Activated effector memory CD4-positive, alpha-beta T cell treated with Interleukin-2 at 50 U/mL for 16 hours (primary cell): ENCODE measurements at places on chromosomes 4 and X.

GRCh38 chr4:120071192-120071795 is 4.6 kb upstream of the MAD2L1 start:
- DNase-seq = no peak

DNA sequence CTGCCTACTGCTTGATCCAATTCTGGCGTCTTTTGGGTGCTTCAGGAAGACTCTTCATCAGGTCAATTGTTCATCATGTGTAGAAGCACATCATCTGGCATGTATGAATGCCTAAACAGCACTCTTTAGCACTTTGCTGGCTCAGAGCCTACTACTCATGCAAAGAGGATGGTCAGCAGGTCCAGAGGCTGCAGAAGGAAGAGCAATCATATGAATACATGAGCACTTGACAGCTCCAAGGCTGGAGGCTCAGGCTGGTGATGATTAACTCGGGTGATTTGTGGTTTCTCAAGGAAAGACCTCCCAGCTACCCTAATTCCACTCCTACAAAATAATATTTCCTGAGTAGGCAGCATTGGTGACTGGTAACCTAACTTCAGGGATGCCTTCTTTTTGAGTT is 103.8 kb upstream of the CXCL13 start:
- no peak for DNase-seq

DNA sequence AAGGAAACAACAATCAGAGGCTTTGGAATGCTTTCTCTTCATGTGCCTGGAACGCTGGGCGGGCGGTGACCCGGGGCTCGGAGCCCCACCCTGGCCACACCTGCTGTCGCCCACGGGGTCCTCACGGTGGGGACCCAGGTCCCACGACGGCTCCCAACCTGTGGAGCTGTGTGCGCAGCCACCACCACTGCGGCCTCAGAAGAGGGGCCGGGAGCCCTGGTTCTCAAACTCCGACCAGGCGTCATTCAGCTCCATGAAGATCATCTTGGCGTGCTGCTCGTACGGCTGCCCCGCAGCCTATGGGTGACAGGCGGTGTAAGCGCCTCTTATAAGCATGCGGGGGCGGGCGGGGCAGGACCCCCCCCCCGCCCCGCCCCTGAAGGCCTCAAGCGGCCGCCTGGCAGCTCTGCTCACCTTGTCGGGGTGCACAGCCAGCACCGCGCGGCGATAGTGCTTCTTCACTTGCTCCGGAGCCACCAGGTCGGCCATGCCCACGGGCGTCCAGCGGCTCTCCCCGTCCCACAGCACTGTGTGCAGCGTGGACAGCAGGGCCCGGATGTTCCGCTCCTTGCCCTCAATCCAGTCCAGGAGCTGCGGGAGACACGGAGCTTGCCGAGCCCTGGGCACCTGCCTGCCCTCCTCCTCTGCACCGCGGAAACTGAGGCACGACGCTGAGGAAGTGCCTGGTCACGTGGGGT is 23.7 kb upstream of the CPLX1 start:
- no peak for DNase-seq

GRCh38 chrX:56795309-56795868 is 66.3 kb downstream of the NBDY start:
- no peak for DNase-seq

DNA sequence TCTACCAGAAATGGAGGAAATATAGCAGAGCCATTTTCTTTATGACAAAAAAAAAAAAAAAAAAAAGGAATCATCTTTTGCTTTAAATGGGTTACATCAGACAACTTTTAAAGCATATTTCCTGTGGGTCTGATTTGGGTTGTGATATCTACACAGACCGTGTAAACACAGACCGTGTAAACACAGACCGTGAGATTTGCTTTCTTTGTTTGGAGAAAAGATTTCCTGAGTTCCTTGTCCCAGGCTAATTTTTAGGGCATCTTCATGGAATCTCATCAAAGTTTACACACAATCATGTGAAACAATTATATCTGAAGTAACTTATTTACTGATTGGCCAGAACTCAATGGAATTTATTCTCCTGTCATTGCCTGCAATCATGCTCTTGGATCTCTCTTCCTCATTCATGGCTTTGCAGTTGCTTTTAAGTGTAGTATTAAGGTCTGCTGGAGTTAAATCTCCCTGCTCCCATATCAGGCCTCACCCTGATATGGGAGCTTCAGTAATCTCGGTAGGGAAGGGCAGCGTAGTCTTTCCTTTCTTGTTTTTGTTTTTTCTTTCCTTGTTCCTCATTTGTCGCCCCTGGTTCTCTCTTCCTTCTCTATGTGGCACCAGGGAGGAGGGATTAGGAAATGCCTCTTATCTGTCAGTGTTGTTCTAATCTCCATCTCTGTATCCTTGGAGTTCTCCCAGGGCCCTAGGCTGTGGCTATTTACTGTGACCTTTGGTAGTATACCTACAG is 248.6 kb upstream of the JADE1 start:
- no peak for DNase-seq

DNA sequence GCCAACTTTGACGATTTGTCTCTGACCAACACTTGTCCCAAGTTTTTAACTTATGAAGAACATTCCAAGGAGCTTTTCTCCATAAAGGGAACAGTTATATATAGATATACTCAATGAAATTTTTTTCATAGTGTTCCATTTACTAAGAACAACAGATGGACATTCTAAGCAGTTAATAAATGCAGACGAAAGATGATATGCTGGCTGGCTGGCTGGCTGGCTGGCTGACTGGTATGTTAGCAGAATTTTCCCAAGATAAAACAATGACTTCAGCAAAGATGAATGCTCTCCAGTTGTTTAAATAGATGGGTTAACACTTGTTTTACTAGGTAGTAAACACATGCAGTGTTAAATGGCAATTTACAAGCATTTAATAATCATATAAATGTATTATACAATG is 62.2 kb downstream of the SPANXN3 start:
- DNase-seq = no peak

DNA sequence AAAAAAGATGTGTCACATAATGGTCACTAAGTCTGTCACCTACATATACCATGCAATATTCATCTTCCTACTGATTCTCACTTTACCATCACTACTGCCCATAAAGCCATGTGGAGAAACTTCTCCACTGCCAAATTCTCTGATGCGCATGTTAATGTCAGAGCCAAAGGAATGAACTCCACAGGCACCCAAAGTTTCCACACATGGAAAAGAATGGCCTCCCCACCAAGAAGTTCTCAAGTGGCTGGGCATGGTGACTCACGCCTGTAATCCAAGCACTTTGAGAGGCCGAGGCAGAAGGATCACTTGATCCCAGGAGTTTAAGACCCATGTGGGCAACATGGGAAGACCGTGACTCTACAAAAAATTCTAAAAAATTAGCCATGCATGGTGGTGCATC is 43.8 kb upstream of the UGDH start:
- DNase-seq = no peak

DNA sequence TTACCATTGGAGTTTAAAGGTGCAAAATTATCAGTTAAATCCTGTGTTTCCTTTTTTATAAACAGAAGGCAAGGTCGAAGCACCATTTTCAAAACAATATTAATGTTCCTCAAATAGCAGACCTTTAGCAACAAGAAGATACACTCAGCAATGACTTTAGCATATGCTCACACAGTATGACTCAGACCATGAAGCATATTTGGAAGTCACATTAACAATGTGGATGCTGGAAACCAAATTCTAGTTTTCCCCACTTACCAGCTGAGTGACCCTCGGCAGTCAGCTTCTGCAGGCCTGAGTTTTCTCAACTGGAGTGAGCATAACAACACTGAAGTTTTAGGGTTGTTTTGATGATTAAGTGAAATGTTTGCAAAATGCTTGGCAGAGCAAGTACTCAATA is 130.5 kb downstream of the ANK2 start:
- no peak for DNase-seq

GRCh38 chr4:145278341-145279121 is 98.1 kb upstream of the OTUD4 start:
- no peak for DNase-seq

GRCh38 chr4:177427192-177427591 is 15.0 kb downstream of the AGA start:
- DNase-seq = no peak

DNA sequence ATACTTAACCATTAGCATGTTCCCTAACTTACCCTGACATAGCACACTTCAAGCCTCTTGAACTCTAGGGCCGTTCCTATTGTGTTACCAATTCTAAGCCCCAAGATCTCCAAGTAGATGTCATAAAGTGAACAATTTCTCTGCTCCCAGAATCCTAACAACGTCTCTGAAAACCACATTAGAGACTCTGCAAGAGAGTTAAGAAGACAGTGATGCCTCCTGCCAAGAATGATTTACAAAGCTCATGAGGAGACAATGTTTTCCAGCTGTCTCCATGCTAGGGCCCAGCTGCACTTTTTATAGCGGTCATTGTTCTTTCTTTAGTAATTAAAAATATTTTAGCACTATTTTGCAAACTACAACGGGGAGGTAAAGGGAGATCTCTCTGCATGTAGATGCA is 358.4 kb downstream of the PPP3CA start:
- DNase-seq = no peak

GRCh38 chr4:48028696-48029095 is 12.1 kb downstream of the NIPAL1 start:
- no peak for DNase-seq

DNA sequence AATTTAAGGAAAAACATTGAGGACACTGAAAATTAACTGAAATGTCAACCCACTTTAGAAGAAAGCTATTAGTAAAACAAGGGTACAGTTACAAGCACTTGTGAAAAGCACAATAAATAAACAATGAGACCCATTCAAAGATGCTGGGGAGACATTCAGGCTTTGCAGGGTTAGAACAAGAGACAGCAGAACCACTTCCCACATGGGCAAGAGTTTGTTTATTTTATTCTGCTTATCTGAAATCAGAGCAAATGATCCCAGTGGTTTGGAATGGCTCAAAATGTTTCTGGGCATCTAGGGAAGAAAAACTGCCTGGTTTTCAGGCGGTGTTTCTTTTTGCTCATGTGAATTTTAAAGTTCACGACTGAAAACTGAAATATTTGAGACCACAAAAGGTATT is 42.4 kb downstream of the PPP3CA start:
- no peak for DNase-seq

- DNase-seq = no peak
Measured at GRCh38 chrX:140572724-140573123, 67.9 kb upstream of the SOX3 start.

DNA sequence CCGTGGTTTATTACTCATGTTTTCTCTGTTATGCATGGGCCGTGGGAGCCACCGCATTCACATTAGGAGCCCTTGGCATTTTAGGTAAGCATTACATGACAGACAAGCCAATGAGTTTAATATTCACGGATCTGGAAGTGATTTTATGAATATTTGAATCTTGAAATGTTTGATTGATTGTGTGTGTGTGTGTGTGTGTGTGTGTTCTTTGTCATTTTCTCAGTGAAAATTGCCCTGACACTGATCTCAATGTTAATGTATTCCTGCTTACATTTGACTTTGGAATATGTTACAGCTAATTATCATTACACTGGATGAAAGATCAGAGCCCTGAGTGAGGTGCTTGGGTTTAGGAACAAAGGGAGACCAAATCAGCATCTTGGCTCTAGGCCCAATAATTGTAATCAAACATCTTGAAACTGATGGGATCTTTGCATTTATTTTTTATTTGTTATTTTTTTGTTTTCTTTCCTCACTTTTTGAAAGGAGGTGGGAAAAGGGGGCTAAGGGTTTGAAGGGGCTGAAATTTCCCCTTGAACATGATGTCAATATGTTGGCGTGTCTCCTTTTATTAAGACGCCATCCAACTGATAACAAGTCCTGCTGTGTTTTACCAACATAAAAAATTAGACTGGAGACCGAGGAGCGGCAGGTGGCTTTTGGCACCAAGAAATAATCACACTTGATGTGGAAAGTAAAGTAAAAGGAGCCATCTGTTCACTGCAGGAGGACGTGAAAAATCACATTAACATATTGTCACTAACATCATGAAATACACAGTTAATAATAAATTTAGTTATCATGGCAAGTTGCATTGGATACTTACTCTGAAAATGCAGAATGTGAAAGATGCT is 5.2 kb upstream of the GK2 start:
- DNase-seq = no peak

DNA sequence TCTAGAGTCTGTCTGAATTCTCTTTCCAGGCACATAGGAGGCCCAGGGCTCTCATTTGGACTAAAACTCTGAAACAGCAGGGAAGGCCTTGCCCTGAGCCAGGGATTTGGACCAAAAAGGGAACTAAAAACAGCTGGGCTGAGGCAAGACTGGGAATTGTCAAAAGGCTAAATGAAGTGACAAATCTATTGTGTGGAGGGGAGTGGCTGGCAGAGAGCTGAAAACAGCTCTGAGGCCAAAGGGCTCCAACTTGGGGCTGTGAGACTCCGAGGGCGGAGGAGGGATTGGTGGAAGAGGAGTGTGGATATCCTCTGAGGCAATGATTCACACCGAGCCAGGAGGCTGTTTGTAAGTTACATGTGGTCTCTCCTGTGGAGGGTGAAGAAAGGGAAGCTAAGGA is 63.2 kb downstream of the PHEX start:
- DNase-seq = no peak

GRCh38 chrX:1788300-1788911 is 173.5 kb downstream of the ASMT start:
- DNase-seq = no peak

DNA sequence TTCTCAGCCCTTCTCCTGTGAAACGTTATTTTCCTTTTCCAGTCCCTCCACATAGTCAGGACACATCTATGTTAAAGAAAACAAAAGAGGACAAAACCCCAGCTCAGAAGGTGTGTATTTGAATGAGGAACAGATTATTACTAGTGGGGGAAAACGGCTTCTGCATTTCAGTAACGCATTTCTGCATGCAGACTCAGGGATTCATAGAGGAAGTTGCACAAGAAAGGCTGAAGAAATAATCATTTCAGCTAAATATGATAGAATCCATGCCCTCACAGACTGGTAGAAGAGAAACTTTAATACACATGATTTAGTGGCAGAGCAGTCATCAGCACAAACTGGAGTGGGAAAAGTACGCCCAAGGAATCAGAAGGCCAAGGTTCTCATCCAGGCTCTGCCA is 270.8 kb upstream of the FGF13 start:
- DNase-seq = no peak

DNA sequence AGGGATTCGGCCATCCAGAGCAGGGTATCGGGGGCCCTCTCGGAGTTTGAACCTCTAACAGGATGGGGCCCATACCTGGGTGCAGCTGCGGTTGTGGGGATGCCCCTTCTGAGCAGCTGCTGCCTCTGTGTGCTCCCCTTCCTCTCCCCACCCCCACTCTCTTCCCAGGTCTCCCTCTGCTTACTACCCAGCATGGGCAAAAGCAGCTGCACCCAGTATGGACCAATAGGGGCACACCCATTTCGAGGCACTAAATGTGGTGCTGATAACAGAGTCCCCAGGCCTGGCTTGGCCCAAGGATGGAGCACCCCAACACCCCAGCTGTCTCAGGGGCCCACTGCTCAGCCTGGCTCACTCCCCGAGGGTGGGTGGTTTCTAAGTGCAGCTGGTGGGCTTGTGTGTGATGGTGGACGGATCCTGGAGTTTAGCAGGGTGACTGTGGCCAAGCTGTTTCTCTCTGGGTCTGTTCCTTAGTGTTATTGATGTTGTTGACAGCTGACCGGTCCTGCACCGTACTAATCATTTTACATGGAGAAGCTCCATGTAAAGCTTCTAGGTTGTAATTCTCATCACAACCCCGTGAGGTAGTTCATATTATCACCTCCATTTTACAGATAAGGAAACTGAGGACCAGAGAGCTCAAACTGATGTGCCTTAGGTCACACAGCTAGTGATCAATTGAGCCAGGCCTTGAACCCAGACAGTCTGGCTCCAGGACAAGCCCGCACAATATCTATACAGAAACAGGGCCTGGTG is 13.1 kb upstream of the KIAA0232 start:
- no peak for DNase-seq

GRCh38 chr4:8664031-8664805 is 71.7 kb downstream of the CPZ start:
- no peak for DNase-seq

- no peak for DNase-seq
Measured at GRCh38 chr4:80839281-80839680, 191.2 kb upstream of the BMP3 start.
